ENCODE measurements at places on chromosomes 3 and 15.

DNA sequence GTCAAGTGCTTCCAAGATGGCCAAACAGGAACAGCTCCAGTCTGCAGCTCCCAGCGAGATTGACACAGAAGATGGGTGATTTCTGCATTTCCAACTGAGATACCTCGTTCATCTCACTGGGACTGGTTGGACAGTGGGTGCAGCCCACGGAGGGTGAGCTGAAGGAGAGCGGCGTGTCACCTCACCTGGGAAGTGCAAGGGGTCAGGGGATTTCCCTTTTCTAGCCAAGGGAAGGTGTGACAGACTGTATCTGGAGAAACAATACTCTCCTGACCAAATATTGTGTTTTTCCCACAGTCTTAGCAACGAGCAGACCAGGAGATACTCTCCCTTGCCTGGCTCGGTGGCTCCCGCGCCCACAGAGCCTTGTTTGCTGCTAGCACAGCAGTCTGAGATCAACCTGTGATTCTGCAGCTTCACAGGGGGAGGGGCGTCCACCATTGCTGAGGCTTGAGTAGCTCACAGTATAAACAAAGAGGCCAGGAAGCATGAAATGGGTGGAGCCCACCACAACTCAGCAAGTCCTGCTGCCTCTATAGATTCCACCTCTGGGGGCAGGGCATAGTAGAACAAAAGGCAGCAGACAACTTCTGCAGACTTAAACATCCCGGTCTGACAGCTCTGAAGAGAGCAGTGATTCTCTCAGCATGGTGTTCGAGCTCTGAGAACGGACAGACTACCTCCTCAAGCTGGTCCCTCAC lies 293.5 kb upstream of the SUCLG2 start:
- DNase-seq: peak; percentile 24

GRCh38 chr3:190692256-190692655 lies 170.2 kb downstream of the GMNC start:
- no peak for DNase-seq

DNA sequence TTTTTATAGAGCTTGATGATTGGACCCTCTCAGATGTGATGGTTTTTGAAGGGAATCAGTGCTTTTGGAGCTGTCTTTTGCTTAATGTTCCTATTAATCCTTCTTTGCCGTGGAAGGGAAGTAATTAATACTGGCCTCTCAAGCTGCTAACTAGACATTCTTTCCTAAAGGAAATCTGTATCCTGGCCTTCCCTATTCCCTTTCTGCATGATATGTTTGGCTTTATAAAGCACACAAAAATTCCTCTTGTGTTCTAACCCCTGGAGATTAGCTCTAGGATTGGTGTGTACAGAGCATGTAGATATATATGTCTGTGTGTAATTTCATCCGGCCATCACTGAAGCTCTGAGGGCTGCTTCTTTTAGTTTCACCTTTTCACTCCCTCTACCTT lies 6.9 kb downstream of the ATXN7 start:
- no peak for DNase-seq

- no peak for DNase-seq
Observed at GRCh38 chr3:17515445-17516234, 226.8 kb downstream of the TBC1D5 start.

- DNase-seq: no peak
Observed at GRCh38 chr3:52742418-52743041, 28.2 kb downstream of the NEK4 start.

GRCh38 chr3:110905121-110905520 lies 166.5 kb upstream of the NECTIN3 start:
- no peak for DNase-seq

GRCh38 chr3:98903705-98904481 lies 2.4 kb upstream of the DCBLD2 start:
- DNase-seq: no peak

DNA sequence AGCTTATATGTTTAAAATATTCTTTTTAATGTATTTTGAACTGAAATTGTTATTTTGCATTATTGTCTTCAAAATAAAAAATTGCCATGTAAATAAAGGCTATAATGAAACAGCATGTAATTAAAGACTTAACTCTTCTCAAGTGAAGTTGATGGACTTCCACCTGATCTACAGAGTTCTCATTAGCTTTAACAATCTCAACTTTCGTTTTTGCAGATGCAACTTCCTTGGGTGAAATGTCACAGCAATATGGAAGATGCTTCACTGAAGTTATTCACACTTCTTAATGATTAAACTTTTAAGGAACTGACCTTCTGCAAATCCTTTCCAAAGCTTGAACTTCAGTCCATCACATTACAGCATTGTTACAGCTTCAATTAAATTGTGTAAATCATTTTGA lies 63.6 kb downstream of the OSTN start:
- no peak for DNase-seq

- no peak for DNase-seq
Observed at GRCh38 chr3:154085799-154086198, 35.4 kb upstream of the ARHGEF26 start.

DNA sequence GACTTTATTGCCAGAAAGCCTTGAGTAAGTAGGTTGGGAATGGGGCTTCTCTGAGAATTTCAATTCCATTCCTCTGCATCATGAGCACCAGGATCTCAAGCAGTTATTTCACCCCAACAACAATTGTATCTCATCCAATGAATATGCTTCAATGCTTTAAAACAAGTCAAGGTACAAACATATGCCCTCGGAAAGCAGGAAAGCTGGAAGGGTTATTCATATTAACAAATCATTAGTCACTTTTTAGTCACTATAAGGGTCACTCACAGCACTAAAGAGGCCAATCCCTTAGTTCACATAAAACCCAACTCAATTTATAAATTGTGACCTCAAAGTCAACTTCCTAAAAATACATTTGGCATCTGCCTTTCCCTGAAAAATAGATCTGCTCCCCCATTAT lies 16.2 kb downstream of the MB21D2 start:
- DNase-seq: no peak
